ENCODE measurements at places on chromosomes 5 and 9.

- DNase-seq = no peak
These were observed 1.6 kb downstream of the BSPRY start for GRCh38 chr9:113350937-113351336.

DNA sequence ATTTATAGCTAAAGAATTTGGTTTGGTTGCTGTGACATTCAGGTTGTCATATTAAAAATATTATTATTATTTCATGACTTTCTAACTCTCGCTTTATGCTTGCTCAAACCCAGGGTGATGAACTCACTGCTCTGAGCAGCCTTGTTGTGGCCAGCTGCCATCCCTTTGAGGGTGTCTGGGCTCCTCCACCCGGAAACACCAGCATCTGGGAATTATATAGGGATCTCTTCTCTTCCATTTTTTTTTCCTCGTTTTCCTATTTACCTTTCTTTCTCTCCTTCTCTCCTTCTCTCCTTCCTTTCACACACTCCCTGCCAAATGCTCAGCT, 355.8 kb upstream of the SMARCA2 start:
- DNase-seq = no peak

DNA sequence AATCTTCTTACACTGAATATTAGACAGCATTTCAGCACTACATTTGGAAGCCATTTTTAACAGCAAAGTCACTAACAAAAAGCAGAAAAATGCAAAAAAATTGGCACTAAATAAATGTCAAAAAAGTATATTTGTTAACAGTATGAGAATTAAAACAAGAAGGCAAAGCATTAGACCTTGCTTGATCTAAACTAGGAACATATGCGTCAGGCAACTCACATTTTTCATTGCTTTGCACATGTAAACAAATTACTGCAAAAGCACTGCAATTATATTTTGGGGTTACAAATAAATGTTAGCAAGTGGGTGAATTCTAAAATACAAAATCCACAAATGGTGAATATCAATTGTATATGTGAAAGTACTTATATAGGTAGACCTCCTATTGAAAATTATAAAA, 49.0 kb upstream of the RAPGEF6 start:
- no peak for DNase-seq

DNA sequence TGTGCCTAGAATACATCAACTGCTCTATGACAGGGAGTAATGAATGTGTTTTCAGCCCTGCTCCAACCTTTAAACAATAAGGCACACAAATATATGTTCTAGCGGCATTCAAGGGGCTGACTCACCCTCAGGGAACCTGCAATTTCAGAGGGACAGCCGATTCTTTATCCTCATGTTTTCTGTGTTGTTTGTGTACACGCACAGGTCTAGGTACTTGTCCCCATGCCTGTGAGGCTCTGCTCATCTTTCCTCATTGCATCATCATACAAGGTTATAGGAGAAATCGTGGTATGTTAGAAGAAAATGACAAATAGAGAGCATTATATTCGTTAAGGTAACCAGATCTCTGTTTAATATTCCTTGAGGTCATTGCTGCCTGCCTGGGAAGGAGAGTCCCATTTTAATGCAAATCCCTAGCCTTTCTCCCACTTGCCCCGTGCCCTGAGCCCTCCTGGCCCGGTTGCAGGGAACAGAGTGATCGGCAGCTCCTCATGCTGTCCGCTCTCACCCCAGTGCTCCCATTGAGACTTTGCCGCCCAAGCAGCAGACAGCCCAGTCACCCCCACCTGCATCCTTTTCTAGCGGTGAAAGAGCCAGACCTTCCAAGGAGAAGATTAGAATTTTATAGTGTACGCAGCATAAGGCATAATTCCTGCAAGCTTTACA, 14.6 kb downstream of the MAP1B start:
- no peak for DNase-seq

- peak; percentile 29 for DNase-seq
These were observed 127.5 kb upstream of the PANK3 start for GRCh38 chr5:168706655-168707069.

DNA sequence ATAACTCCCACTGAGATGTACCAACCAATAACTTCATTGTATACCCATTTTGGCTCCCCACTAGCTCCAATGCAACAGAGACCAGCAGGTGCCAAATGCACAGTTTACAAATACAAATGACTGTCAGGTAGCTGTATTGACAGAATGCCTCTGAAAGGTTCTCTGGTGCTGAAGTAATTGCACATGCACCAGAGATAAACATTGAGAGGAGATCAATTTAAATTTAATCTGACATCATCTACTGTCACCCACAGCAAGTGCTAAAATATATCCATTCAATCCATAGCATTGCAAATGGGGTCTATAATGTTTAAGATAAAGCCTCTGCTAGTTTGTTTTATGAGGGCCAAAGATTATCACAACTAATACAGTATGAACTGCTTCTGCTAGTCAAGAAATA, 80.2 kb downstream of the STX17 start:
- no peak for DNase-seq

DNA sequence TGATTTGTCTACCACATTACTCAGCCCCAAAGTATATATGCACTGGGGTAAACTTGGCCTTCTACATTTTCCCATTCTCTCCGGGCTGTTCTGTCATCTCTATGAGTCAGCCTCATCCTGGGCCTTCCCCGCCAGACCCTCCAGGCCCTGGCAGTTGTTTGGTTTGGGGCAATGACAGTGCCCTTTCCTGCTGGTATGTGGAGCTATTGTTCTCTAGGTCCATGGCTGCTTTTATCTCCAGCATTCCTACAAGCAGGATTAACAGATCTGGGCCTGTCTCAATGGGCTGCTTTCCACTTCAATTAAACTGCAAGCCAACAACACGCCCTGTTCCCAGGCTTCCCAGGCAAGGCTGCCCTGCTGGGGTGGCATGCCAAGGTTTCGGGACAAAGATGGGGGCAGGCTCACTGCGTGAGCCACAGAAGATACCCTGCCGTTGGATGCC, 136.4 kb downstream of the SLIT3 start:
- DNase-seq = peak; percentile 1

GRCh38 chr5:31273631-31274378, 80.3 kb downstream of the CDH6 start:
- DNase-seq = no peak

DNA sequence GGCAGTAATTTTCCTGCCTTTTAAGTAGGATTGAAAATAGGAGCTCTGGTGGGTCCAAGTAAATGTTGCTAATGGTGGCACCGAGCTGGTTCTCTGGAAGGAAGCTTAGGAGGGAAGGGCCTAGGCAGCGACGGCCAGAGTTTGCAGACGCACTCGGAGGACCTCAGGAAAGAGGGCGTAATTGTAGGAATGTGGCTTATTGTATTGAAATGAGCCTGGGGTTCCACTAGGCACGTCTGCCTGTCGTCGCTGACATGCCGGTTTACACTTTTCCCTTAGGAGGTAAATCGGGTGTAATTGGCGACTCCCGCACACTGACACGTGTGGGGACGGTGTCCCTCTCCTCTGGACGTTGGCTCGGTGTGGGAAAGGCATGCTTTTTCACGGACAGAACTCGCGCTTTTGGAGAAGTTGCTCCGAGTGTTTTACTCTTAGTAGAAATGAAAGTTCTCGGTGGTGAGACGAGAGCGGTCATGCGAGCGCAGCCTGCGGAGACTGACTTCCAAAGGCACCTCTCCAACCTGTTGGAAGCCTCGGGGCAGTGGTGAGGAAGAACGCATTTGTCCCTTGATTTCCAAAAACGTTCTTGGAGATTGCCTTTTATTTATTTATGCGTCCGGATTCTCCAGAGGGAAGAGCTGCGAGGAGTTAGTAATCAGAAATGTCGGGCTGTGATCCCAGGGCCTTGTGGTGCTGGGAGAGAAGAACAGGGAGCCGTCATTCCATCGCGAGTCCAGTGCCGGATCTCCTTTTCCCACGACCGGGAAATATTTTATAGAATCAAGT, 1.3 kb downstream of the NR4A3 start:
- peak; percentile 44 for DNase-seq

DNA sequence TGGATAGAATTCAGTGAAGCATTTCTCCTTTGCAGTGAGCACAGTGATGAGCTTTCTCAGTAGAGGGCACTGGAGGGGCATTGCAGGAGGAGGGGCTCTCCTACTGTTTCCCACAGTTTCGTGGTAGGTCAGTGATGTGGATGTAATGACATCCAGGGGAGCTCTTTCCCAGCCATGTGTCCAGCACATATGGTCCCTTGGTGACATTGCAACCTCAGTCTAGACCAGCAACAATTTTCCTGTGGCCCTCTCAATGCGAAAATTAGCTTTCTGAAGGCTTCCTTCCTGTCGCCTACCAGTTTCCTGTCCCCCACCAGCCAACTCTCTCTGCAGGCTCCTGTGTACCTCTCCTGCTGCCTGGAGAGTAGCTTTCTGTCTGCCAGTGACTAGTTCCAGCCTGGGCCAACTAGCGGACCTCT, 6.9 kb upstream of the PDCL start:
- DNase-seq = no peak

DNA sequence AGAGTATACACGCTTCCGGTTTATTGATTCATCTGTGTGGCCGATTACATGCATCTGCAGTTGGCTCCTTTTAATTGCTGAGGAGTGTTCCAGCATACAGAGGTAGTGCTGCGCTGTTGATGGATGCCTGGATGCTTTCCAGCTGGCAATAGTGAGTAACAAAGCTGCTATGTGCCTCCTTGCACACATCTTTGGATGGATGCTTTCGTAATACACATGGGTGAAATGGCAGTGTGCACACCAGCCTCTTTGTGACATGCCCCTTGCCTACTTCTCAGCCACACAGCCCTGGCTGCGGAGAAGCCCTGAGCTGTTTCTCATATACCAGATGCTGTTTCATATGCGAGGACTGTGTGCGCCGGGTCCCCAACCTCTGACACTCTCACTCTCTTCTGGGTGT, 151.0 kb downstream of the GADD45G start:
- DNase-seq = no peak

DNA sequence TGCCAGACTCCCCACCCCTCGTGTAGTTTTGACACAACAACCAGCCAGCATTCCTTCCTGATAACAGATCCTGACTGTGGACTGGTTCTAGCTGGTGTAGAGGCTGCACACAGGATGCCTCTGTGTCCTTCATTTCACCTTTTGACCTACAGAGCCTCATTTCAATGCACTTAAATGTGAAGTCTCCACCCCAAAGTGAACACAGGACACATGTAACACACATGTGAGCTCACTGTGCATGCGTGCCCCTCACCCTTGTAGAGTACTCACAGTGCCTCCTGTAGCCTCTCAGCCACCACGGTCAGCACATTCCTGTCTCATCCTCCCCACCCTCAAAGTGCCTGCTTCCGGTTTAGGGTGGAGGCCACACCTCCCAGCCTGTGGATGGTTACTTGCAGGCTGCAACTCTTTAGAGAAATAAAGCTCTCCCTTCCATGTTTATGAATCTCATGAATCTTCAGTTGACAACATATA, 11.6 kb upstream of the NKD2 start:
- no peak for DNase-seq

- no peak for DNase-seq
These were observed 354.1 kb upstream of the SLC30A5 start for GRCh38 chr5:68739752-68740151.

DNA sequence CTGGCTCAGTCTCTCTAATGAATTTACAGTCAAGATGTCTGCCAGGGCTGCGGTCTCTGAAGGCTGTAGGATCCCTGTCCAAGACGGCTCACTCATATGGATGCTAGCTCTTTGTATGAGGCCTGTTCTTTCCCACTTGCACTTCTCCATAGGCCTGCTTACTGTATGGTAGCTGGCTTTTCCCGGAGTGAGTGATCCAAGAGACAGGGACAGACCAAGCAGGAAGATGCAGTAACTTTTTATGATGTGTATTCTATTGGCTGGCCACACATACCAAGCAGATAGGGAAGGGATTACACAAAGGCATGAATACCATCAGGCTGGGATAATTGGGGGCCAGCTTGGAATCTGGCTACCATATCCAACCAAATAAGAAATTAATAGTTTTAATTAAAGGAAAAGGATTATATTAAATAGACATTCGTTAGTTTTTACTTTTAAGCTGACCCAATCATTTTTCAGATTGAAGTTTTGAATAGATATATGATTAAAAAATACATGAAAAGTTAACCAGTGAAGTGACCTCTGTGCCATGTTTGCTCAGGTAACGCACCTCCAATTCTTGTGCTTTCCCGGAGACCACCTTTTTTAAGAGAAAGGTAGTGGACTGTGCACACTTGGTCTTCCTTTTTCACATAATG, 20.6 kb downstream of the NSD1 start:
- no peak for DNase-seq

DNA sequence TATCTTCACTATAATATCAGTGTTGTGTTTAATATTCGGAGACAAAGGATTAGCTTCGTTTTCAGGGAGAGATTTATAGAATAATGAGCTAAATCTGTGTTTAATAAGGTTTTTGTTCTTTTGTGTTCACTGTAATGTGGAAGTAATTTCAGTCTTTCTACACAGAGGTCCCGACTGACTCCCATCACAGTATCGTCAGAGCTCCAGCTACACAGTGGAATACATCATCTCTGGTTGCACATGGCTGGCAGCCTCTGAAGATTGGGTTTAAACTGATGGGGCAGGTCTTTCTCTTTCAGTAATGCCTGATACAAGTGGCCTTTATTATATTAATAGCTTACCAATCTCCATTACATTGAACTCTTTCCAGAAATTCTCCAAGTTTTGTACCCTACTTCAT, 736.7 kb upstream of the RIOK2 start:
- DNase-seq = no peak

DNA sequence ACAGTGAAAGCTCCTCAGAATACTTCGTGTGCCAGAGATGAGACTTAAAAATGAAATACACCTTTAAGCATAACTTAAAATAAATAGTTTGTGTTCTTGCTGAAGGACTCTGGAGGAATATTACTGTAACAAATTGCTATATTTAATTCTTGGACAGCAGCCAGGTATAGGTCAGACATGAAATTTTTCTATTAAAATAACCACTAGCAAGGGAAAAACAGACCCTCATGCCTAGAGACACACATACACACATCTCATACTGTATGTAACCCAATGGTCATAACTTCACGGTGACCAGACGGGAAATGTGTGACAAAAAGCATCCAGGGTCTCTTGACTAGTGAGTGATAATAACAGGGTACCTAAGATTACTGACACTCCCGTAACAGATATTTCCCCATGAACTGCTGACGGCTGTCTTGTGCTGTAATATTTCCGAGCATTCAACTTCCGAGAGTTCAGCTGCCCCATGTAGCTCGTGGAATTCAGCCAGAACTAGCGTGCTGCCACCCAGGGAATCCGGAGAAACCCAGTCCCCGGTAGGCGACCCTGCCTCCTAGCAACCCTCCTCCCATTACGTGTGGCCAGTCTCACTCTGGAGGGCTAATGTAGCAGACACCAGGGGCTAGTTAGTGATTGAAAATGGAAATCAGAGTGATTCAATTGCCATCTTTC, 2295.1 kb upstream of the WWC1 start:
- no peak for DNase-seq

- no peak for DNase-seq
These were observed 7.6 kb downstream of the TTC39B start for GRCh38 chr9:15299374-15299939.
